Left lung (tissue), 14 donors: ENCODE measurements at places on chromosomes 16 and 17. TPM values are rescaled to one million over a fixed set of nuclear protein-coding genes. Genes with fewer than 3 reads are reported as not detected.
A peak's percentile ranks its signal among the peaks of the same experiment; 100 is the strongest.

Gene CDH8
- total RNA-seq = 1.0 TPM

Gene CCDC78
- total RNA-seq = 0.96 TPM

Gene PRSS33
- total RNA-seq = not detected

Gene COA3
- 83.1 TPM for total RNA-seq

Gene CACNG1
- total RNA-seq = not detected

Gene TBC1D26
- not detected for total RNA-seq

Gene ASPA
- 7.1 TPM for total RNA-seq

Gene RAPGEFL1
- total RNA-seq = 13.1 TPM

Gene C17orf113
- 1.2 TPM for total RNA-seq

Gene PRR15L
- 56.2 TPM for total RNA-seq

Gene FAM171A2
- 1.4 TPM for total RNA-seq

- H3K4me3 ChIP-seq = no peak overlapping the region
- H3K36me3 ChIP-seq = no peaks in the 10 kb centered on the region
- H3K4me1 ChIP-seq = peaks cover 36% of the 10 kb centered on the region
- H3K27me3 ChIP-seq = peaks cover 53% of the 10 kb centered on the region
- DNase-seq = no peak
- H3K27ac ChIP-seq = no peak overlapping the region
Observed at GRCh38 chr17:19311421-19312215, 50.9 kb downstream of the B9D1 start.

- no peak overlapping the region for H3K4me3 ChIP-seq
- no peak overlapping the region for H3K27ac ChIP-seq
- DNase-seq = no peak
- H3K36me3 ChIP-seq = no peaks in the 10 kb centered on the region
- no peaks in the 10 kb centered on the region for H3K27me3 ChIP-seq
- H3K4me1 ChIP-seq = no peaks in the 10 kb centered on the region
Observed at GRCh38 chr17:31457391-31458234, 66.1 kb downstream of the RAB11FIP4 start.

DNA sequence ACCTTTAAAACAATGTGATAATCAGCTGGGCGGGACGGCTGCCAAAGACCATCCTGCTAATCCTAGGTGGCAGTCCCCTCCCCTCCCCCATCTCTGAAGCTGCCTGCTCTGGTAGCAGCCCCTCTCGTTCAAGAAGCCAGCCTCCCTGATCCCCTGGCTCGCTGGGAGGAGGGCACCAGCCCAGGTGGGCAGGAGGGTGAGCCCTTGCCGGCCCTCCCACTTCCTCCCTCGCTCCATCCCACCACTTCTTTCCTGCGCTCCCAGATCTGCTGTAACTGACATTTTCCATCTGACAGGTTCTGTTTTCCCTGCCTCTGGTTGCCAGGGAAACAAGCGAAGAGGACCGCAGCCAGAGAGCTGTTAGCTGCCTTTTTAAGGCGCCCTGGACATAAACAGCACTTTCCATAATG, 155.7 kb upstream of the TNRC6C start:
- H3K4me1 ChIP-seq = no peaks in the 10 kb centered on the region
- H3K27me3 ChIP-seq = peaks cover 42% of the 10 kb centered on the region
- no peak overlapping the region for H3K27ac ChIP-seq
- no peaks in the 10 kb centered on the region for H3K36me3 ChIP-seq

DNA sequence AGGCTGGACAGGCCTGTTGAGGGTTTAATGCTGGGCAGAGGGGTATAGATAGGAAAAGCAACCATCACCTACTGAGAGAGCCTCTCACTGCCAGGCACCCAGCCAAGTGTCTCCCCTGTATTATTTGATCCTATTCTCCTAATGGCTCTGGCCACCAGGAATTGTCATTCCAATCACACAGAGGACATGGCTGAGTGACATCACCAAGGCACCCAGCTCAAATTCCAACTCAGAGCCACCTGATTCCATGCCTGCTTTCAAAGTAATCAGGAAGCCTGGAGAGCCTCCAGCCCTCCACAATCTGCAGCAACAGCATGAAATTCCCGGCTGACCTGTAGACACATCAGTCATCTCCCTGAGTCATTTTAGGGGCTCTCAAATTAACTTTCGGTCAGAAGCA, 368.9 kb upstream of the C16orf82 start:
- DNase-seq = no peak
- no peaks in the 10 kb centered on the region for H3K4me1 ChIP-seq

DNA sequence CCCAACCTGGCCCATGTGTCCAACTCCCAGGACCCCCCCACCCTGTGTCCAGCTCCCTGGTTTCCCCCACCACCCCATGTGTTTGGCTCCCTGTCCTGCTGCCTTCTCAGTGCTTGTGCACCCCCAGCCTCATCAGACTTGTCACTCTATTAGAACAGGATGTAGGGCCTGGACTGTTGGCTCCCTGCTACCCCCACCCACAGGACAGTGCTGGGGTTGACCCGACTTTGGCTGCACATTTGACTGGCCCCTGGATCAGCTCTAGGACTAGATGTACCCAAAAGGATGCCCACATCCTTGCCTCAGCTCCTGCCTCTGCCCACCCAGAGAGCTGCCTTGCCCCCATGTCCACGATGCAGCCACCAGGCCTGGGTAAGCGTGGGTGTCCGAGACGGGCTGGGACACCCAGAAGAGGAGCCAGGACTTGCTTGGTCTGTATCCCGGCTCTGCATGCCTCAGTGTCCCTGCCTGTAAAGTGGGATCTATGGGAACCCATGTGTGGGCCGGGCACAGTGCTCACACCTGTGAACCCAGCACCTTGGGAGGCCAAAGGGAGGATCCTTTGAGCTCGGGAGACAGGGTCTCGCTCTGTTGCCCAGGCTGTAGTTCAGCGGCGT, 1.5 kb upstream of the CCDC57 start:
- H3K27ac ChIP-seq = peak overlapping the region; percentile 98
- no peak overlapping the region for H3K4me3 ChIP-seq
- no peak for DNase-seq
- H3K4me1 ChIP-seq = peaks cover 71% of the 10 kb centered on the region
- no peaks in the 10 kb centered on the region for H3K36me3 ChIP-seq

GRCh38 chr16:48505705-48506104, 104.3 kb downstream of the N4BP1 start:
- H3K36me3 ChIP-seq = no peaks in the 10 kb centered on the region
- no peak for DNase-seq
- no peaks in the 10 kb centered on the region for H3K27me3 ChIP-seq
- H3K27ac ChIP-seq = no peak overlapping the region
- H3K4me1 ChIP-seq = peaks cover 6% of the 10 kb centered on the region

- peak overlapping the region; percentile 85 for H3K4me3 ChIP-seq
- H3K4me1 ChIP-seq = peaks cover 60% of the 10 kb centered on the region
- peaks cover 10% of the 10 kb centered on the region for H3K36me3 ChIP-seq
- peak; percentile 64 for DNase-seq
- H3K27me3 ChIP-seq = no peaks in the 10 kb centered on the region
- H3K27ac ChIP-seq = peak overlapping the region; percentile 94
Observed at GRCh38 chr17:35244341-35245195, 1.7 kb downstream of the SLFN5 start.

GRCh38 chr17:45894022-45894784, at the start of gene MAPT:
Gene MAPT, plus strand, starts transcription at chr17:45894554. Its CDS starts 67,784 bp downstream, at chr17:45962338.
- H3K27me3 ChIP-seq = peaks cover 40% of the 10 kb centered on the region
- H3K36me3 ChIP-seq = no peaks in the 10 kb centered on the region
- H3K27ac ChIP-seq = no peak within 1 kb of the TSS
- peak; percentile 90 for DNase-seq
- H3K4me3 ChIP-seq = peak within 1 kb of the TSS; percentile 65
- H3K4me1 ChIP-seq = peaks cover 9% of the 10 kb centered on the region

- peak; percentile 94 for DNase-seq
- H3K4me3 ChIP-seq = no peak overlapping the region
- peaks cover 51% of the 10 kb centered on the region for H3K36me3 ChIP-seq
- no peaks in the 10 kb centered on the region for H3K27me3 ChIP-seq
- H3K27ac ChIP-seq = peak overlapping the region; percentile 4
Observed at GRCh38 chr17:17819561-17819995, 17.2 kb downstream of the SREBF1 start.

DNA sequence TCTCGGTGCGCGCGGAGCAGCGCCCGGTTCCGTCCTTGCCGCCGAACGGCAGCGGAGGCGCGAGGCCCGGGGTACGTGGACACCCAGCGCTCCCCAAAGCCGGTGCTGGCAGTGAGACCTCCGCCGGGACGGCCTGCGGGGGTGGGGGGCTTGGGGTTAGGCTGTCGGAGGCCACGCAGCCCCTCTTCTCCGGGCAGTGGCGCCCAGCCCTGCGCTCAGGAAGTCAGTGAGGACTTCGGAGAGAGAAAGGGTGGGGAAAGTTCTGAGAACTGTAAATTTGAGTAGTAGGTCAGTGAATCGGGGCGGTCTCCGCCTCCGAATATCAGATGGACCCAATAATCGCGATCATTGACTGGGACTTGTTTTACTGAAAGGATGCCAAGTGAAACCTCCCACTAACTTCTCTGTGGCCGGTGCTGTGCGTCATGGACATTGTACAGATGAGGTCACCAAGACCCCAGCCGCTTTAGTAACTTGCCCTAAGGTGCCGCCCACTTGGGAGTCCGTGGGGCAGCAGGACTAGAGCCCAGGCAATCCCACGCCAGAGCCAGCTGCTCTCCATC, 468 bp downstream of the IL4R start:
- DNase-seq = peak; percentile 70
- H3K27ac ChIP-seq = peak overlapping the region; percentile 98
- no peaks in the 10 kb centered on the region for H3K27me3 ChIP-seq
- peaks cover 38% of the 10 kb centered on the region for H3K4me1 ChIP-seq

DNA sequence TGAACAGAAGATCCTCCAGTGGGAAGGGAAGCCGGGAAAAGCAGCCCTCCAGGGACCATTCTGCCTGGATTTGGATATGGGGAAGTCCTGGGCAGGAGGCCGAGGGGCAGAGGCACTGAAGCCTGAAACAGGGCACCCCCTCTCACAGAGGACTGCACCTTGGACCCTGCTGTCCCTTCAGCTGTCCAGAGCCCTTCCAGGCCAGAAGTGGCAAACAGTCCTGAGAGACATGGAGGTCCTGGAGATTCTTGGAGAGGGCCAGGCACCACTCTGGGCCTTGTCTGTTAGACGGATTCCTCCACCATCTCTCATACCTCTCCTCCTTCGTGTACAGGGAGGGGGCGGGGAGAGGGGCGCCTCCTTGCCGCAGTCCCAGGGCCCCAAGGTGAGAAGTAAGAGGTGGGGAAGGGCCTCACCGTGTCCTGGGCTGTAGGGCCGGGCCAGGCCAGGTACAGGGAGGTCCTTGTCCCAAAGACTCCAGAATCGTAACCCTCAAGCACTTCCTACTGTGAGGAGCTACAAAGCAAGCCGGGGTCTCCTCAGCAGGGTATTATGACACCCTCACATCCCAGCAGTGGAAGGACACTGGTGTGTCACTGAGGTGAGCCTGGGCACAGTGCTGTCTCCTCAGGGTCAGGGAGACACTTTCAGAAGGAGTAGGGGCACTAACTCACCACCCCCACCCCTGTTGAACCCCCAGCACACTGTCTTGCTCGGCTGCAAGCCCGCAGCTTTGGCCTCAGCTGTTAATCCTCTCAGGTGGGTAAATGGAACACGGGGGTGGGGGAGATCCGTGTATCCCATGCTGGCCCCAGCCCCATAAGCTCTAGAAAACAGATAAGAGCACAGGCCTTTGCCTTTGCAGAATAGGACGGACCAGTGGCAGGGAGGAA, 16.6 kb upstream of the TBX2 start:
- H3K27me3 ChIP-seq = no peaks in the 10 kb centered on the region
- no peaks in the 10 kb centered on the region for H3K36me3 ChIP-seq
- H3K4me3 ChIP-seq = no peak overlapping the region
- H3K4me1 ChIP-seq = no peaks in the 10 kb centered on the region
- no peak overlapping the region for H3K27ac ChIP-seq
- no peak for DNase-seq

GRCh38 chr17:35286120-35286781, 43.4 kb downstream of the SLFN5 start:
- H3K36me3 ChIP-seq = no peaks in the 10 kb centered on the region
- no peak overlapping the region for H3K4me3 ChIP-seq
- H3K27me3 ChIP-seq = no peaks in the 10 kb centered on the region

GRCh38 chr17:9875441-9875840, 29.6 kb downstream of the RCVRN start:
- H3K27me3 ChIP-seq = peaks cover 6% of the 10 kb centered on the region
- no peaks in the 10 kb centered on the region for H3K36me3 ChIP-seq
- no peak overlapping the region for H3K27ac ChIP-seq
- no peak for DNase-seq
- no peak overlapping the region for H3K4me3 ChIP-seq

DNA sequence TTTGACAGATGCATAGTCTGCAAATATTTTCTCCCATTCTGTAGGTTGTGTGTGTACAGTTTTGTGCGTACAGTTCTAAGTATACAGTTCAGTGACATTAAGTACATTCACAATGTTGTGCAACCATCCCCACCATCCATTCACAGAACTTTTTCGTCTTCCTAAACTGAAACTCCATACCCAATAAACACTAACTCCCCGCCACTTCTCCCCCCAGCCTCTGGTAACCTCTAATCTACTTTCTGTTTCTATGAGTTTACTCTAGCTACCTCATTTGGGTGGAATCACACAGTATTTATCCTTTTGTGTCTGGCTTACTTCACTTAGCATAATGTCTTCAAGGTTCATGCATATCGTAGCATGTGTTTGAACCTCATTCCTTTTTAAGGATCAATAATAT, 14.3 kb downstream of the PIK3R5 start:
- no peak for DNase-seq
- no peaks in the 10 kb centered on the region for H3K27me3 ChIP-seq
- no peaks in the 10 kb centered on the region for H3K36me3 ChIP-seq
- H3K4me1 ChIP-seq = peaks cover 96% of the 10 kb centered on the region
